ENCODE measurements at places on chromosomes 3 and 15.

GRCh38 chr3:170689296-170689829, 103.5 kb upstream of the SLC7A14 start:
- peak; percentile 99 for DNase-seq

- no peak for DNase-seq
These were observed 5.9 kb downstream of the TAGLN3 start for GRCh38 chr3:112004669-112005068.

- no peak for DNase-seq
These were observed 8.4 kb upstream of the MYO1E start for GRCh38 chr15:59380902-59381610.

- DNase-seq: no peak
These were observed 115.6 kb downstream of the ADAMTSL3 start for GRCh38 chr15:83769411-83769999.

DNA sequence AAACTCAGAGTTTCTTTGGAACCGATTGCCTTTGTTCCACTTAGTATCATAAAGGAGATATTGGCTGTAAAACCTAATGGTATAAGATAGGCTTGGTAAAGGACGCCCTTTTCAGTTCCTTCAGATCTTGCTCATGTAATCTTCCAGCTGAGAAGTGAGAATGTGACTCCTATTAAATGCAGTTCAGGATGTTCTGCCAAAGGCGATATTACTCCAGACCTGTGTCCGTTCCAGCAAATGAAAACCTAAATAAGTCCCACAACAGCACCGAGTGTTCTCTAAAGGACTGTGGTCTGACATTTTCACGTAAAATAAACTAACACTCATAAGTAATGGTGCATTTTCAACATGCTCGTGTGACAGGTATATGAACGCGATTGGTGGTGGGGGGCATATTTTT, 276.2 kb downstream of the FEZF2 start:
- DNase-seq: no peak

GRCh38 chr3:57986261-57986660, 22.0 kb upstream of the FLNB start:
- DNase-seq: no peak
